ENCODE measurements at places on chromosomes 11 and 22.

DNA sequence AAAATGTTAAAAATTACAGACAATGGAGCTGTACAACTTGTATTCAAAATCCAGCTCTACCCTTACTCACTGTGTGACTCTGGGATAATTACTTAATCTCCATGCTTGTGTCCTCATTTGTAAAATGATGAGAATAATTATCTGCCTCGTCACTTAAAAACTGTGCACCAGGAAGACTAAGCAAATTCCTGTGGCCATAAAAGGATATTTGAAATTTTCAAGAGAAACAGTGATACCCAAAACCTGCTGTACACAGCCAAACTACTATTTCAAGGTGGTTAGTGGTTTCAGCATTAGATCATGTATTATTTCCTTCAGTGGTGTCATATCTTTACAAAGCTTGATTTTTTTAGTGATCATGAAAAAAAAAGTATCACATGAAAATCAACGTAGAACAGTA, 136.9 kb downstream of the METTL15 start:
- DNase-seq, result no peak

- DNase-seq, result peak; percentile 40
These were observed 31.3 kb downstream of the DAGLA start for GRCh38 chr11:61711498-61711897.

DNA sequence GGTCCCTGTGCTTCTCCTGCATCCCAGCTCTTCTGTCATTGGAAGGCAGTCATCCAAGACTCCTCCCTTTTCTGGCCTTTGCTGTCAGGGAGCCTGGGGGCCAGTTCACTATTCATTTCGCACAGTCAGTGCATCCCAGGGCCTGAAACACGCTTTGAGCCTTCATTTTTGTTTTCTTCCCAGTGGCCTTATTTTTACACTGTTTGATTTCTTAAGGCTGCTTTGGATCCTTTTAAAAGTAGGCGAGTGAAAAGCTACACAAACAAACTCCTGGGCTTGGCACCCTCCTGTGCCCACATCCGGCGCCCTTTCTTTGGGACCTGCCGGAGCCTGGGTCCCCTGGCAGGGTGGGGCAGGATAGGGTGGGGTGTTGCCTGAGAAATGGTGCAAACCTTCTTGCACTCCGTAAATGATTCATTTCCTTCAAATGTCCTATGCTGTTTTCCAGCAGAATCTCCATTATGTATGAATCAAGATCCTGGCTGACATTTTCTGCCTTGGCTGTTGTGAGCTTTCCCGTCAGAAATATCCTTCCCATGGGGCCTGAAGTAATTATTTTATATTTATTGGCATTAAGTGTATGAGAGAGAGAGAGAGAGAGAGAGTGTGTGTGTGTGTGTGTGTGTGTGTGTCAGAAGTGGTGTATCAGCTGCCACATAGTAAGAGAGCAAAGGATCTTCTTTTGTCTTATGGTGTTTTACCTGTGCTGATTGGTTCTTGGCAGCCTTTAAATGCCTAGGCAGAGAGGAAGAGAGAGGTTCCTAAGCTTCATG, 45.6 kb downstream of the BCR start:
- no peak for DNase-seq

GRCh38 chr22:29550005-29550404, 3.6 kb downstream of the THOC5 start:
- no peak for DNase-seq

- no peak for DNase-seq
These were observed 9.2 kb upstream of the BIK start for GRCh38 chr22:43101306-43101705.

- no peak for DNase-seq
These were observed 17.0 kb downstream of the CD3E start for GRCh38 chr11:118321386-118322082.

DNA sequence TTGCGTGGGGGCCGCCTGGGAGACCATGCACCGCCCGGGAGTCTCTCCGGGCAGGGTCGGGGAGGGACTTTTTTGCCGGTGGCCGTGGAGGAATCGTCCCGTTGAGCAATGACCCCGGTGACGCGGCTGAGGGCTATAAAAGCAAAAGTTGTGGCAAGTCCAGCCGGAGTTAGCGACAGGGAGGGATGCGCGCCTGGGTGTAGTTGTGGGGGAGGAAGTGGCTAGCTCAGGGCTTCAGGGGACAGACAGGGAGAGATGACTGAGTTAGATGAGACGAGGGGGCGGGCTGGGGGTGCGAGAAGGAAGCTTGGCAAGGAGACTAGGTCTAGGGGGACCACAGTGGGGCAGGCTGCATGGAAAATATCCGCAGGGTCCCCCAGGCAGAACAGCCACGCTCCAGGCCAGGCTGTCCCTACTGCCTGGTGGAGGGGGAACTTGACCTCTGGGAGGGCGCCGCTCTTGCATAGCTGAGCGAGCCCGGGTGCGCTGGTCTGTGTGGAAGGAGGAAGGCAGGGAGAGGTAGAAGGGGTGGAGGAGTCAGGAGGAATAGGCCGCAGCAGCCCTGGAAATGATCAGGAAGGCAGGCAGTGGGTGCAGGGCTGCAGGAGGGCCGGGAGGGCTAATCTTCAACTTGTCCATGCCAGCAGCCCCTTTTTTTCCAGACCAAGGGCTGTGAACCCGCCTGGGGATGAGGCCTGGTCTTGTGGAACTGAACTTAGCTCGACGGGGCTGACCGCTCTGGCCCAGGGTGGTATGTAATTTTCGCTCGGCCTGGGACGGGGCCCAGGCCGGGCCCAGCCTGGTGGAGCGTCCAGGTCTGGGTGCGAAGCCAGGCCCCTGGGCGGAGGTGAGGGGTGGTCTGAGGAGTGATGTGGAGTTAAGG, at the start of gene NEAT1:
Gene NEAT1, plus strand, starts transcription at position 166 of the 883 bp plus-strand sequence.
- DNase-seq, result no peak

DNA sequence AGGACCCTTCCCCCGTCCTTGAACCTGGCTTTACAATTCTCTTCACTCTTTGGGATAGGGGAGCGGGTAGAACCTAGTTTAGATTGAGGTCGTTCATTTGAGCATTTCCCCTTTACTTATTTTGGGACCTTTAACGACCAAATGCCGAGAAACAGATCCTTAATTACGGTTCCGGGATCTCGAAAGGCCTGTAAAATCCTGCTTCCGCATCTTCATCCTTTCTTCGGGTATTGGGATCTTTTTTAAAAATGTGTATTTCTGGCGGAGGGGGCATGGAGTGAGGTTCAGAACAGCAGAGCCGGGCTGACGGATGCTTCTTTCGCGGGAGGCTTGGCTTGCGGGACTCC, 395 bp upstream of the HIPK3 start:
- no peak for DNase-seq

- no peak for DNase-seq
These were observed 12.1 kb downstream of the MYEOV start for GRCh38 chr11:69305885-69306540.

DNA sequence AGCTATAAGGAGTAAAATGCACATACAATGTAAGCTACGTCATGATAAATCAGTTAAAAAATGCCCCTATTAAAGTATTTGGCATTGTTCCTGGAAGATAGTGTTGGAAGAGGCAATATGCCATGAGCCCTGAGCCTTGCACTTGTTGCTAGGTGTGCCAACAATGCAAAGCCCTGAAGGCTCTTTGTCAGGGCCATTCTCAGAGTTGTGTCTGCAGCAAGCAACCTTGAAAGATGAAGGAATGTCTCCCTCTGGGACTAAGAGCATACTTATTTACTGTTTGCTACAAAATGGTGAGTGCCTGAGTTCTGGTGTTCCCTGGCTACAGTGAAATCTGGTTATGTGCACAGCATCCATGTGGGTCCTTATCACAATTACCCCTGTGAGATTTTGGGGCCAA, 322.3 kb upstream of the FAT3 start:
- no peak for DNase-seq

- DNase-seq, result no peak
These were observed 10.8 kb downstream of the CRYBA4 start for GRCh38 chr22:26632422-26633155.

GRCh38 chr11:76762867-76763572, 20.1 kb upstream of the TSKU start:
- DNase-seq, result no peak

- DNase-seq, result no peak
These were observed 16.8 kb downstream of the OR56B4 start for GRCh38 chr11:6124245-6124644.

GRCh38 chr22:44445307-44445680, 52.7 kb downstream of the RTL6 start:
- DNase-seq, result no peak

- DNase-seq, result no peak
These were observed 52.4 kb upstream of the CLMP start for GRCh38 chr11:123247496-123247799.

- no peak for DNase-seq
These were observed 84.7 kb upstream of the GDPD4 start for GRCh38 chr11:77386178-77386577.

GRCh38 chr22:41745968-41746367, 46.7 kb downstream of the MEI1 start:
- DNase-seq, result no peak

DNA sequence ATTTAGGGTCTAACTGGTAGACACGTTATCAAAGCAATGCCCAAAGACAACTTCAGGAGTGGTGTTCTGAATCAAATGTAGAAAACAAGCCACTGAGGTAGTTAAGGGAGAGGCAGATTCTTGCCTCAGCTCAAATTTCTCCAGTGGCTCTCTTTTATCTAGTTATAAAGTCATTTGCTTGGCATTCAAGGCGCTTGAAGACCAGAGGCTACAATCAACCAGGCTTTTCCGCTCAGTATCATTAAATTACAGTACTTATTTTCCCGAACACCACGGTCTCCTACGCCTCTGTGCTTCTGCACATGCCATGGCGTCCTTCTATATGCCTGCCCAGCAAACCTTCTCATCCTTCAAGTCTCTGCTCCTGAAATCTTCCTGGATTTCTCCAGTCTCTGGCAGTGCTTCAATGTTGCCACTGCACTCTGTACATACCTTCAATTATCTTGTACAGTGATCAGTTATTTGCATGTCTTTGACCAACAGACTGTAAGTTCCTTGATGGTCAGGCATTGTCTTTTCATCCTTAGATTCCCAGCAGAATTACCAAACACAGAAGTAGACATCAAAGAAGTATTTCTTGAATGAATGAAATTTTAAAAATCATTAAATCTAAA, 1.4 kb downstream of the POGLUT3 start:
- no peak for DNase-seq

DNA sequence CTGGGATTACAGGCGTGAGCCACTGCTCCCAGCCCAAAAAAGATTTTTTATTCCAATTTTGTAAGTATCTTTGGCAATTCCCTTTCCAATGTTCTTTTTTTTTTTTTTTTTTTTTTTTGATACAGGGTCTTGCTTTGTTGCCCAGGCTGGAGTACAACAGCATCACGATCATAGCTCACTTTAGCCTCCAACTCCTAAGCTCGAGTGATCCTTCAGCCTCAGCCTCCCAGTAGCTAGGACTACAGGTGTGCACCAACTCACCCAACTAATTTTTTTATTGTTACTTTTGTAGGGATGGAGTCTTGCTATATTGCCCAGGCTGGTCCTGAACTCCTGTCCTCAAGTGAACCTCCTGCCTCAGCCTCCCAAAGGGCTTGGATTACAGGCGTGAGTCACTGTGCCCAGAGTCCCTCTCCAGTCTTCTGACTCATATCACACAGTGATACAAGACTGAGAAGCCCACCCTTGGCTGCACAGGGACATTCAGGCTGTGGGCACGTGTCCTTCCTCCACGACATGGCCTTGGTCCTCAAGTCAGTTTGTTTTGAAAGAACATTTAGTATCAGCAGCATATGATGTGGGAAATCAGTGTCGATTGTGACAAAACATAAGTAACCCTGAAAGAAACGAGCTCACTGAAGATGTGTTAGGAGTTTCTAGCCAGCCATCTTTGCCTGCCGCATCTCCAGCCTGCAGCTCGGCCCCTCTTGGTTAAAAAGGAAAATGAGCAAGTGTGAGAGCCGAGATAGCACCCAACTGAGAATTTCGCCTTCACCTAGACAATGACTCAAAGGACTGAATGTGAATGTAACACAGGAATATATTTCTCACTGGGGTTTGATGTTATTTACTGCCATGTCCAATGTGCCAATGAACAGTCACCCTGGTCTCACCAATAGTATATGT, 175.5 kb downstream of the MN1 start:
- no peak for DNase-seq

DNA sequence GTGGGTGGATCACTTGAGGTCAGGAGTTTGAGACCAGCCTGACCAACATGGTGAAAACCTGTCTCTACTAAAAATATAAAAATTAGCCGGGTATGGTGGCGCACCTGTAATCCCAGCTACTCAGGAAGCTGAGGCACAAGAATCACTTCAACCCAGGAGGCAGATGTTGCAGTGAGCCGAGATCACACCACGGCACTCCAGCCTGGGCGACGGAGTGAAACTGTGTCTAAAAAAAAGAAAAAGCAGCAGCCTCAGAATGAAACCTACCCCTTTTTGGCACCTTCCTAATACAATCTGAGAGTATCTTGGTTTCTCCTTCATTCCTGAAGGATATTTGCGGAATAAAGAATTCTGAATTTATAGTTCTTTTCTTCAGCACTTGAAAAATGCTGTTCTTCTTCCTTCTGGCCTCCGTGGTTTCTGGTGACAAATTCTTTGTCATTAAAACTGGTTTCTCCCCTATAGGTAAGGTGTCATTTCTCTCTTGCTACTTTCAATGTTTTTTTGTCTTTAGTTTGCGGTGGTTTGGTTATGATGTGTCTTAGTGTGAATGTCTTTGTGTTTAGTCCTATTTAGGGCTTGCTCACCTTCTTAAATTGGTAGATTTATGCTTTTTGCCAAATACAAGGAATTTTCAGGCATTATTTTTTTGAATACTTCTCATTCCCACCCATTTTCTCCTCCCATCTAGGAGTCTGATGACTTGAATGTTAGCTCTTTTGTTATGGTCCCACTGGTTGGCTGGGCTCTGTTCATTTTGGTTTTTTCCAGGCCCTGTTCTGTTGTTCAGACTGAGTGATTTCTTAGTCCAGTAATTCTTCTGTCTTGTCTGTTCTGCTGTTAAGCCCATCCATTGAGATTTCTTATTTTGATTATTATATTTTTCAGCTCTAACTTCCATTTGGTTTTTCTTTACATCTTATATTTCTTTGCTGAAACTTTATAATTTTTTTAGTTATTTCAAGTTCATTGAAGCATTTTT, 15.4 kb downstream of the ASRGL1 start:
- DNase-seq, result no peak

DNA sequence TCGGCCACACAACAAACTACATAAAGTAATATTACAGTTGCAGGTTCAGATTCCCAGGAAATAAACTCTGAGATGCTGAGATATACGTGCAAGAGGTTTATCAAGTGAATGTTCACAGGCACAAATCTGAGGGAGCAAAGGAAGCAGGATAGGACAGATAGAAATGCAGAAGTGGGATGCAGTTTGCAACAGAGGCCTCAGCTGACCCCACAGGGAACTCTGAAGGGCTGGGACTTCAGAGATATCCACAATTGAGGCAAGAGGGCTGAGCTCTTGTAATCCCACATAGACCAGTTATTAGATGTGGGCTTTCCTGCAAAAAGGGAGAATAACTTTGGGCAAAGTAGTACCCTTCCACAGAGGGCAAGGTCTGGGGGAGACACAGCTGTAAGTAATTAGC, 25.4 kb upstream of the ARHGAP20 start:
- no peak for DNase-seq

- peak; percentile 6 for DNase-seq
These were observed 388.8 kb upstream of the B3GAT1 start for GRCh38 chr11:134800826-134801225.

GRCh38 chr11:77174559-77174958, 46.5 kb downstream of the MYO7A start:
- peak; percentile 88 for DNase-seq

- no peak for DNase-seq
These were observed 852.6 kb downstream of the TBC1D22A start for GRCh38 chr22:47615051-47615450.

Measured in NCI-H146 (cell line).